ENCODE measurements at places on chromosomes 7 and 10.

- no peak for DNase-seq
These were observed 27.7 kb downstream of the ZMIZ1 start for GRCh38 chr10:79096514-79096913.

DNA sequence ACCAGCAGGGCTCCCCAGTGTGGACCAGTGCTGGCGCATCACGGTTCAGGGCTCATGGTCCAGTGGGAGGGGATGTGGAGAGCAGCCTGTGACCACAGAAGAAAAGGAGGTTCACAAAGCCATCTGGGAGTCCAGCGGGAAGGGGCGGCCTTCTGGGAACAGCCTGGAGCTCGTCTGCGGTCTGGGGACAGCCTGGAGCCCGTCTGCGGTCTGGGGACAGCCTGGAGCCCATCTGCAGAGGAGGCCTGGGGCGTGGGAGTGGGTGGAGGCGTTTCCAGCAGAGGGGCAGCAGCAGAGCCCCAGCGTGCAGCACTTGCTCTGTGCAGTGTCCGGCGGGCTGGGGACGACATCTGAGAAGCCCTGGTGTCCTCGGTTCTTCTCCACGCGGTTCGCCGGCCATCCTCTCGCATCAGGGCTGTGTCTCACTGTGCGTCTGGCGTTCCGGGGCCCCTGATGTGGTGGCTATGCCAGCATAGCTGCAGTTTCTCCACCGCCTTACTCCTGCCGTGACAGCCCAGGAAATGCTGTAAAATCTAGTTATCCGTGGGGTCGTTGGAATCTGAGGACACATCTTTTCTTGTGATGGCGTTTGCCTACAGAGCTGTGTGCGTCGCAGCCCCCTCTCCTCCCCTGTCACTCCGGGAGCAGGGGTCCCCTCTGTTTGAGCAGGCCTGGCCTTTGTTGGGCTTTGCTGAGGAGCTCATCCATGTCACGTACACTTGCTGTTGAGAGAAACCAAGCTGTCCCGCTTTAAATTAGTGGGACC is 104.6 kb downstream of the INPP5A start:
- no peak for DNase-seq

- no peak for DNase-seq
These were observed 39.6 kb upstream of the CABCOCO1 start for GRCh38 chr10:61623161-61623560.

DNA sequence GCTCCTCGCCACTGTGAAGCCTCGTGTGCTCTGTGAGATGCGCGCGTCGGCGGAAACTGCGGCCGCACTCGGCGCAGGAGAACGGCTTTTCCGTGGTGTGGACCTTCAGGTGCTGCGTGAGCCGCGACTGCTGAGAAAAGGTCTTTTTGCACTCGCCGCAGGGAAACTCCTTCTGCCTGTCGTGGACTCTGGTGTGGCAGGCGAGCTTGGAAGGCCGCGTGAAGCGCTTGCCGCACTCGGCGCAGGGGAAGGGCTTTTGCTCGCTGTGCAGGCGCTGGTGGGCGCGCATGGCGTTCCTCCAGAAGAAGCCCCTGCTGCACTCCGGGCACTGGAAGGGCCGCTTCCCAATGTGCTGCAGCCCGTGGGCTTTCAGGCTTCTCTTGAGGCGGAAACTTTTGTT is 13.7 kb upstream of the ZNF786 start:
- DNase-seq: no peak

DNA sequence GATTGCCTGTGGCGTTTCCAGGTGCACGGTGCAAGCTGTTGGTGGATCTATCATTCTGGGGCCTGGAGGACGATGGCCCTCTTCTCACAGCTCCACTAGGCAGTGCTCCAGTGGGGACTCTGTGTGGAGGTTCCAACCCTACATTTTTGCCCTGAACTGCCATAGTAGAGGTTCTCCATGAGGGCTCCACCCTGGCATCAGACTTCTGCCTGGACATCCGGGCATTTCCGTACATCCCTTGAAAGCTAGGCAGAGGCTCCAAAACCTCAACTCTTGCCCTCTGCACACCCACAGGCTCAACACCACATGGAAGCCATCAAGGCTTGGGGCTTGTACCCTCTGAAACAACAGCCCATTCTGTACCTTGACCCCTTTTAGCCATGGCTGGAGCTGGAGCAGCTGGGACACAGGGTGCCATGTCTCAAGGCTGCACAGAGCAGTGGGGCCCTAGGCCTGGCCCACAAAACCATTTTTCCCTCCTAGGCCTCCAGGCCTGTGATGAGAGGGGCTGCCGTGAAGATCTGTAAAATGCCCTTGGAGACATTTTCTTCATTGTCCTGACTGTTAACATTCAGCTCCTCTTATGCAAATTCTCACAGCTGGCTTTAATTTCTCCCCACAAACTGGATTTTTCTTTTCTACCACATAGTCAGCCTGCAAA is 10.0 kb upstream of the FGL2 start:
- no peak for DNase-seq

DNA sequence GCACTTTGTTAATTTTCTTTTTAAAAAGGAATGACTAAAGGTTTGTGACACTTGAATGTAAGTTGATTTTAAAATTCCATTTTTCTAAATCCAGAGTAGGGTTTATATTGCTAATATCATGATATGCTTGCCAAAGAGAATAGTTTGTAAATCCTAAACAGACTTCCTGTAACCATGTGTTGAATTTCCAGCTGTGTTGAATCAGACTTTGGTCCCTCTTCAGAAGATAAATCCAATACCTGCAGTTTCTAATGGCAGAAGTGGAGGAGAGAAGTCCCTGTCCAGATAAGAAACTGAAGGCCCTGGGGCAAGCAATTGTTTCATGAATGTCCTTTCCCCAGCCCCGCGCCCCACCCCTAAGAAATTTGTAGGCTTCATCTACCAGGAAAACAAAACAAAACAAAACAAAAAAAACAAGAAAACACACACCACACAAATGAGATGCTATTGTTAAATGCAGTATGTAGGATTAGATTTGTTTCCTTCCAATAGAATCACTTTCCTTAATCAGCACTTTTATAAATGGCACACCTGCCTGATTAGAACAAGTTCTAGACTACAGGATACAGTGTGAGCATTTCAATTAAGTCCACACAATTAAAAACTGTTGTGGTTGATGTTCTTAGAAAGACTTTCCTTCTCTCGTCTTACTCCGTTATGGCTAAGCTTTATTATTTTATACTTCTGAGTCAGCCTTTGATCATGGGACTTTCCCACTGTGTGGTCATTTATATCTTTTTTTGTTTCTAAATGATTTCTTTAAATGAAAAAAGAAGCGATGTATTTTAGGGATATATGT is 122.8 kb downstream of the KAT6B start:
- no peak for DNase-seq

DNA sequence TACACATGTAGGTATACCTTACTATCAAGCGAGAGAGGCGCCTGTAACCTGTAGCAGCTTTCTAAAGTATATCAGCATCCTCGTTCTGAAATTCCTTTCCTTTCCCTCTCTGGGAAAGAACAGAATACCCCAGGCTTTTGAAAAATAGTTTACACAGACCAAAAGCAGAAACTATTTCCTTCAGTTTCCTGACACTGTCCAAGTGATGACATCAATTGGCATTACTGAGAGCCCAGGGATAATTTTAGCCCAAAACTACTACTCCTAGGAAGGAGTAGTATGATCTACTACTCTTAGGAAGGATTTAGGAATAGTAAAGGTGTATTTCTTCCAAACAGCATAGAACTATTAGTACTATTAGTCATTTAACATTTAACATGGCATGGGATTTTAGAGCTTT is 6.0 kb downstream of the GNG11 start:
- no peak for DNase-seq

- DNase-seq: no peak
These were observed 2.2 kb downstream of the LEP start for GRCh38 chr7:128243273-128243672.

DNA sequence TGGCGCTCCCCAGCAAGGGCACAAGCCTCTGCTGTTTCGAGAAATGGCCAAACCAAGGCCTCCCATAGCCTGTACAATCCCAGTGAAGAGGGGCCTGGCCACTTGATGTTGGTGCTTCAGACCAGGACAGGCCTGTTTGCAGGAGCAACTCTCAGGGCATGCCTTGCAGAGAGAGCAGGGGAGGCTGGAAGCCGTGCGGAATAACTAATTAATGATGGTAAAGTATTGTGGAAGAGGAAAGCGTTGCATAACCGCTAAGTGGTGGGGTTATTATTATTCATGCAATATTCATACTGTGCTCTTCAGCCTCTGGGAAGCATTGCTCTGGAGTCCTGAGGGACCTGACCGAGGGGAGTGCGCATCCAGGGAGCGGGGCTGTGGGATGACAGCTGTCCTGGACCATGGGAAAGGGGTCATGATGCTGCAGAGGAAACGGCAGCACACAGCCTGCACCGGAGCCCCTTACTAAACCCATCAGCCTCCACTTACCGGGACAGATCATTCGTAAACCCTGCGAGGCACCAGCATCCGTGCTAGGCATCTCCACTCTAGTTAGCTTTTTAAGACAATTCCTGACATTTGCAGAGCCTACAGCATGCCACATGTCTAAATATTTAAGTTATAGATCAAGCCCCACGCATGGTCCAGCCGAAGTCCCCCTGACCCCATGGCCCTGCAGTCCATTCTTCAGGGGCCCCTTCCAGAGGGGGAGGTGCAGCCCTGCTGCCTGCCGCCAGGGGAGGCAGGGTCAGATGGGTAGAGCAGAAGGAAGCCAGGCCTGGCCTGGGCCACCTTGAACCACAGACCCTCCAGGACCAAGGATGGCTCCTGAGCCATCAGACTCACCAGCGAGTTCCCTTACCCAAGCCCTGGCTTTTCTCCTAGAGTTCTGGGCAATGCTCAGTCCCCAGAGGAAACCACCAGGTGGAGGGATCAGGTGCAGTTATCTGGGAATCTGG is 11.6 kb downstream of the TMEM273 start:
- no peak for DNase-seq

DNA sequence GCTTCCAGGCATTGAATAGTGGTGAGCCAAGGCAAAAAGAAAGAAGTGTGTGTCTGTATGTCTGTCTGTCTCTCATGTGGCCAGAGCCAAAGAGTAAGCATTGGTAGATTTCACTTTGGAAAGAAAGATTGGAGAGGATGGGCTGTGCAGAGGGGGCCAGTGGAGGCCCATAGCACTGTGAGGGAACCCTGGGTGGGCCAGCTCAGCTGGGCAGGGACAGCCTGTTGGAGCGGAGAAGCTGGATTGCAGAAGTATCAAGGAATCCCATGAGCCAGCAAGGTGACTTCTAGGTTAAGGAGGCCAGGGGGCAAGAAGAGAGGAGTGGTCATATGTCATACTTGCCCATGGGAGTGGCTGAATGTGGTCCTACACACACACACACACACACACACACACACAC is 1.5 kb upstream of the GRID1 start:
- no peak for DNase-seq

- no peak for DNase-seq
These were observed 51.8 kb downstream of the RASGEF1A start for GRCh38 chr10:43214956-43215561.

GRCh38 chr7:32871624-32872371 is 19.8 kb downstream of the KBTBD2 start:
- no peak for DNase-seq

DNA sequence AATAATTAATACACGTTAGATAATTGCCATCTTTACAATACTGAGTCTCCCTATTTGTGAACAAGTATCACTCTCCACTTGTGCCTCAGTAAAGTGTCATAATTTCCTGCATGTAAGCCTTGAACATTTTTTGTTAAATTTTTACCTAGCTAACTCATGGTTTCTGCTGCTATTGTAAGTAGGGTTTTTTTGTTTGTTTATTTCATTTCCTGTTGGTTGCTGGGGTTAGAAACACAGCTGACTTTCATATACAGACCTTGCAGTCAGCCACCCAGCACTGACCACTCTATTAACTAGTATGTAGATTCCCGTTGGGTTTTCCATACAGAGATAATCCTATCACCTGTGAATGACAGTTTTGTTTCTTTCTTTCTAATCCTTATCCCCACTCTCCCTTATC is 133.3 kb downstream of the MPP7 start:
- DNase-seq: no peak

- no peak for DNase-seq
These were observed 60.6 kb upstream of the LAMB1 start for GRCh38 chr7:108063520-108063933.

DNA sequence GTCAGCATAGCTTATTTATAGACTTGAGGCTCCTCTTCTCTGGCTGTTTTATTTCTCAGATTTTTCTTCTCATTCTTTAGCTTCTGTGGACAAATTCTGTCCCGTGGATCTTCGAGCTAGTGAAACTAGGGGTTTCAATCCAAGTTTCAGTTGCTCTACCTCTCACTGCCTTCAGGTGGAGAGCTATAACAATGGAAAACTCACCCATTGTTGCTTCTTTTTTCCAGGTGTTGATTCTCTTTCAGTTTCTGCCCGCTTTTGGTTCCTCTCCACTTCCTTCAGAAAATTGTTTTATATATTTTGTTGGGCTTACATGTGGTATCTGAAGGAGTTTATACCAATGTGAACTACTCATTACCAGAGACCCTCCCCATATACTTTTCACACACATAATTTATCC is 266.1 kb downstream of the TCF7L2 start:
- no peak for DNase-seq

DNA sequence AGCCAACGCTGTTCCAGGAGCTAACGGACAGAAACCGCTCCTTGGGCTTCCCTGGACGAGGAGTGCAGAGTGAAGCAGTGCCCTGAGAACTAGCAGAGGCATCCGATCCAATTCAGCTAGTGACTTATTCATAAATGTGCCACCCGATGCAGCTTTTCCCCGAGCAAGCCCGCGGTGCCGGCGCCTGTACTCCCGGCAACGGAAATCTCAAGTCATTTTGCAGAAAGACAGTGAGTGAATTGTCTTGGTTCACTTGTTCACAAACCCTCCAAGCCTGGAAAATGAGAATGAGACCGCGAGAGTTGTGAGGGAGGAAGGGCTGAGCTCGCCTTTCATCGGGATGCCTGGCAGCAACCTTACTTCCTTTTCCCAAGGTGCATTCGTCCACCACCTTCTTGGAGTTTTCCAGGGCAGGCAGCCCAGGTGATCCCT is 87.5 kb downstream of the COBL start:
- no peak for DNase-seq

DNA sequence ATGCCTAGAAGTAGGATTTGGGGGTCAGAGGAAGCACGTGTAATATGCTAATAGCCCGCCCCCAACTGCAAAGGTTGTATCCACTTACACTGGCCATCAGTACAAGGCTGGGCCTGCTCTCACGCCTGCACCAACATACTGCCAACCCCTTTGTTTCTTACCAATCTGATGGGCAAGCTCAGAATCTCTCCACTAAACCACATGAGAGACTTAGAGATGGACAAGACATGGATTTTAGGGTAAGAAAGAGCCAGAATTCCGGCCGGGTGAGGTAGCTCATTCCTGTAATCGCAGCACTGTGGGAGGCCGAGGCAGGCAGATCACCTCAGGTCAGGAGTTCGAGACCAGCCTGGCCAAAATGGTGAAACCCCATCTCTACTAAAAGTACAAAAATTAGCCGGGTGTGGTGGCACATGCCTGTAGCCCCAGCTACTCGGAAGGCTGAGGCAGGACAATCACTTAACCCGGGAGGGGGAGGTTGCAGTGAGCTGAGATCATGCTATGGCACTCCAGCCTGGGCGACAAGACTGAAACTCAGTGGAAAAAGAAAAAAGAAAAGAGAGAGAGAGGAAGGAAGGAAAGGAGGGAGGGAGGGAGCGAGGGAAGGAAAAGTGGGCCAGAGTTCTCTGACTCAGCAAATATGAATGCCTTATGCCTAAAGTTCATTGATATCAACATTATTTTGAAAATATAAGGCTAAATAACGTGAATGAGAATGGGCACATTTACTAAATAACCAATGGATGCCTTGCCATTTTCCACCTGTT is 162.2 kb downstream of the SLIT1 start:
- DNase-seq: no peak

GRCh38 chr7:40580776-40581175 is 446.0 kb downstream of the SUGCT start:
- no peak for DNase-seq

- DNase-seq: no peak
These were observed 506.1 kb upstream of the FZD8 start for GRCh38 chr10:36148207-36148606.
